CD4-positive, alpha-beta T cell treated with Interleukin-6 for 4 hours (primary cell): ENCODE measurements at places on chromosomes 4 and X.

DNA sequence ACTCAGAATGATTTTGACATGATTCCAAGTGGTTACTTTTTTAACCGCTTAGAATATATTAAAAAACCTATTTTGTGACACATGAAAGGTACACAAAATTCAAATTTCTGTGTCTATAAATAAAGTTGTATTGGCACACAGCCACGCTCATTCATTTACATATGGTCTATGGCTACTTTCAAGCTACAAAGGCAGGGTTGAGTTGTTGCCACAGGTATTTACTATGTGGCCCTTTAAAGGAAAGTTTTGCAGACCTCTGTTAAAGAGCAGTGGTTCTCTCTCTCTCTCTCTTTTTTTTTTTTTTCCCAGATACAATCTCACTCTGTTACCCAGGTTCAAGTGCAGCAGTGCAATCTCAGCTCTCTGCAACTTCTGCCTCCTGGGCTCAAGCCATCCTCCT lies 23.0 kb downstream of the GPM6B start:
- no peak for DNase-seq

DNA sequence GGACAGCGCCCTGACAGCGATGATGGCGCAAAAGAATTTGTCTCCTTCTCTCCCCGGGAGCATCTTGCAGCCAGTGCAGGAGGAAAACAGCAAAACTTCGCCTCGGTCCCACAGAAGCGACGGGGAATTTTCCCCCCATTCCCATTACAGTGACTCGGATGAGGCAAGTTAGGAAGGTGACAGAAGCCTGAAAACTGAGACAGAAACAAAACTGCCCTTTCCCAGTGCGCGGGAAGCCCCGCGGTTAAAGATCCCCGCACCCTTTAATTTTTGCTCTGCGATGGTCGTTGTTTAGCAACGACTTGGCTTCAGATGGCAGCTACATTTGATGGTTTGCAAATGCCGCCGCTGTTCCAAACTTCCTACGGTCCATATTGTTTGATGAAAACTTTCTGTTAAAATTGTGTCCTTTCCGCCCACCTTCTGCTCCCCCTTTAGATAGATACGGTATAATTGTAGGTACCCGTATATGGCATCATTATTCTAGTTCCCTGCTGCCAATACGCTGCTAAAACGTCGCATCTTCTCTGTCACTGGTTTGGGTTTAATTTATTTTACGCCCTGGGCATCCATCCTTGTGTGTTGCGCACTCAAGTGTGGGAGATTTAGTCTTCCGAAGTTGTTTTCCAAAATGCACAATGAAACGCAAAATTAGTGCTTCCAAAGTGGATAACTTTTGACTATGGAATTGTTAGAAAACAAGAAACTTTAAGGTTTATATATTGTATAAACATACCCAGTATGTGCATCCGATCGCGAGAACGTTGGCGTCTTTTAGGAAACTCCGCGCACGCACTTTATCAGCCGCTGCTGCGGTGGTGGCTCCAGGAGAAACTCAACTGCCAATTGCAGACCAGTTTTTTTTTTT lies 1.5 kb downstream of the ATOH1 start:
- no peak for DNase-seq

GRCh38 chrX:23046443-23046842 lies 46.7 kb downstream of the DDX53 start:
- DNase-seq: no peak

GRCh38 chr4:13540446-13541175 lies 3.7 kb downstream of the NKX3-2 start:
- DNase-seq: no peak

- DNase-seq: peak; percentile 14
These were observed 76.0 kb downstream of the SPIN4 start for GRCh38 chrX:63275127-63275526.

DNA sequence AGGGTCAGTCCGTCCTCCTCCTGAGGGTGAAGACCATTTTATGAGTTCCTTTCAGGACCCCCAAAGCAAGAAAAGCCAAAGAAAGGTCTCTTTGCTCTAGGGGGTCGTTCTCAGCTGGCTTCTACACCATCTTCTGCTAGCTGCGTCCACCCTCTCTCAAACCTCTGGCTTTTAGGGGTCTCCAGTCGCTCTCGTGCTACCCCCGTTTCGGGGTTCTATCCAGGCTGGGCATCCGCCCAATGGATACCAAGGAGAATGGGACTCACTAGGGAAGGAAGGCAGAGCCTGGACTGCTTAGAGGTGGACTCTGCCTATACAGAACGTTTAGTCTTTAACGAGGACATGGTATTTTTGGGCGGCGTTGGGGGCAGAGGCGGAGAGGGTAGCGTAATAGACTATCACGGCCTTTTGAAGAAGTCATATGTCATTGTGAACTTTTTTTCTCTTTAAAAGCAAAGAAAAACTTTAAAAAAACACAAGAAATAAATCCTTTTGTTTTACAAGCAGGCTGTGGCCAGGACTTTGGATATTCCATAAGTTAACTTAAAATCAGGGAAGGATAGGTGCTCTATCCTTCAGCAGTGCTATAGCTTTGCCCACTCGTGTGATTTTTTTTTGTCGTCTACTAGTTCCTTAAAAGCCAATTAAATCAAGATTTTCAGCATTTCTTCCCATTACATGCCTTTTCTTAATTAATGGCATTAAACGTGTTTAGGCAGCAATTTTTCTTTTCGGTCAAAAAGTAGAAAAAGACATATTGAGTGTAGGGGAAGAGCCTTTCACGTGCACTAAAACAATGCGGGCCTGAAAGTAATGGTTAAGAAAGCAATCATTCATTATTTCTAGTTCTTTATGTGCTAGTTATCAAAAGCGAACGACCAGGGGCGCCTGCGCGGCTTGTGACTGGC lies 7.2 kb upstream of the PITX2 start:
- DNase-seq: no peak

GRCh38 chr4:55020131-55020530 lies 105.3 kb downstream of the KDR start:
- no peak for DNase-seq

DNA sequence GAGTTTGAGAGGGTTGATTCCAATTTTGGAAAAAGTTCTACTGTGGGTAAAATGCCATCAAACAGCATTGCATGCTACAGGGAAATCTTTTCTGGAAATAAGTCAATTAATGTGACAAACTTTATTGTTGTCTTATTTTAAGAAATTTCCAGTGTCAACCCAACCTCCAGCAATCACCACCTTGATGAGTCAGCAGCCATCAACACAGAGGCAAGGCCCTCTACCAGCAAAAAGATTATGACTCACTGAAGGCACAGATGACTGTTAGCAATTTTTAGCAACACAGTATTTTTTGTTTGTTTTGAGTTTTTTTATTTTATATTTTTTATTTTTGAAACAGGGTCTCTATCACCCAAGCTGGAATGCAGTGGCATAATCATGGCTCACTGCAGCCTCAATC lies 165.4 kb upstream of the C1QTNF7 start:
- DNase-seq: no peak

- DNase-seq: no peak
These were observed 8.5 kb downstream of the RAB9A start for GRCh38 chrX:13697455-13697854.

DNA sequence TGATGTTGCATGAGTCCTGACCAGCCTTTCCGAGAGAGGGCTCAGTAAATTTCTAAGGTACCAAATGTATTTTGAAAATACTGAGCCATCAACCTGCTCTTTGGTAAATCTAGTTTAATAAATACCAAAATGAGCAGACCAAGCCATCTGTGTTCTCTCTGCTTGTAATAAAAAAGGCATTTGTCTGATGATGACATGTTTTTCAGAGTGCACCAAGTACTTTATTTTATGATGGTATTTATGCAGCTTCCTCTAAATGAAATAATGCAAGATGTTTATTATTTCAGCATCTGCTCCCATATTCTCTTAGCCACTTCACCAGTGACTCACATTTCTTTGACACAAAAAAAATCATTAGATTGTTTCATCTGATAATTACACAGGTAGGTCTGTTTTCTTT lies 700.5 kb downstream of the TRIML1 start:
- no peak for DNase-seq

DNA sequence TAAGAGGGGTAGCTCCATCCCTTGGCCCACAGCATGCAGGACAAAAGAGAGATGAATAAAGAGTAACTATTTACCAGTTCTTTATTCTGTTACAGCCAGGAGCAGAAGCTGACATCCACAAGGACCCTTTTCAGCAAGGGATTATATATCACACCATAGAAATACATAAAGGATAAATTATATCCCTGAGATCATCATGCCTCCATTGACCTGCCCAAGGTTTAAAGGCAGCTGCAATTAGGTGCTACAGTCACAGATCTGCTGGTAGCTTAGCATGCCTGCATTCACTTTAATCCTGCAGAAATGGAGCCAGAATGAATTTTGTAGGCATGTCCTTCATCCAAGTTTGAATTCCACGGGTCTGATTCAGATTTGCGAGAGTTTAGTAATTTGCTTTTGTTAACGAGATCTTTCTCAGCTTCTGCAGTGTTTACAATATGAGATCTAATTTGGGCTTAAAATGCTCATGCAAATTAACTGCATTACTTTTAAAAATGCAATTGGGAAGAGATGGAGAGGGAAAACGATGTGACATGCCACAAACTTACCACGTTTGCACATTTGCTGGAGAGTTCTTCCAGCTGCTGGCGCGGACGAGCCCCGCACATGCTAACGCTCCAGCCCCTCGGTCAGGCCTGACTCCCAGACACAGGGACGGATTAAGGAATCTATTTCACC lies 327.0 kb upstream of the NOCT start:
- no peak for DNase-seq

GRCh38 chr4:18847249-18847890 lies 825.8 kb upstream of the LCORL start:
- DNase-seq: no peak
